ENCODE measurements at places on chromosomes 12 and 14.

- DNase-seq, result peak; percentile 15
These were observed 851 bp downstream of the HSP90B1 start for GRCh38 chr12:103930787-103931735.

DNA sequence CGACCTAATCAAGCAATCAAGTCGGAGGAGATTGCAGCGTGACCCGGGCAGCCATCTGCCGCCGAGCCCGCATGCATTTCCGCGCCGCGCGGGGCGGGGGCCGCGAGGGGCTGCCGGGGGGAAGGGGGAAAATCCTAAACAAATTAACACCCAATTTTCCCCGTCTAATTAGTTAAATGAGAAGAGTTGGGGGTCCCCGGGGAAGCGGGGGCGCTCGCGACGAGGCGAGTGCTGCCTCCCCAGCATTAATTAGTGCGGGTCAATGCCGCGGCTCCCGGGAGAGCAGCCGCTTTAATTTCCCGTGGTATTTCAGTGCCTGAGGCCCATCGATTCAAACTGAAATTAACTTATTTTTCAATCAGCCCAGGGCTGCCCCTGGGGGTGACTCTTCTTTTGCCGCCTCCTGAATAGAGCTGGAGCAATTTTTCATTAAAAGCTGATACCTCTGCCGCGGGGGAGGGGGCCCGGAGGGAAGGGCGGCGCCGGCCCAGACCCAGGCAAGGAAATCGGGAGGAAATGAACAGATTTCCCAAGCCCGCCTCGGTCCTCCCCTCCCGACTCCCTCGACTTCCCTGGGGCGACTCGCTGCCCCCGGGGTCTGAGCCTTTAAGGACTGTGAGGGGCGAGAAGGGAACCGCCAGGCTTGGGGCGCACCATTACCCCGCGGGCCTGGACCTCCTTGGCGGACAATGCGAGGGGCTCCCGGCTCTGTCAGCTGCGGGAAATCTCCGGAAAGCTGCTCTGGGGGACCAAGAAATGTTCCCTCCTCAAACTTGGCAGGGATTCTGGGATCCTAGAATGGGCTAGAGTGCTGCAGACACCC is 18.9 kb downstream of the VSX2 start:
- no peak for DNase-seq

DNA sequence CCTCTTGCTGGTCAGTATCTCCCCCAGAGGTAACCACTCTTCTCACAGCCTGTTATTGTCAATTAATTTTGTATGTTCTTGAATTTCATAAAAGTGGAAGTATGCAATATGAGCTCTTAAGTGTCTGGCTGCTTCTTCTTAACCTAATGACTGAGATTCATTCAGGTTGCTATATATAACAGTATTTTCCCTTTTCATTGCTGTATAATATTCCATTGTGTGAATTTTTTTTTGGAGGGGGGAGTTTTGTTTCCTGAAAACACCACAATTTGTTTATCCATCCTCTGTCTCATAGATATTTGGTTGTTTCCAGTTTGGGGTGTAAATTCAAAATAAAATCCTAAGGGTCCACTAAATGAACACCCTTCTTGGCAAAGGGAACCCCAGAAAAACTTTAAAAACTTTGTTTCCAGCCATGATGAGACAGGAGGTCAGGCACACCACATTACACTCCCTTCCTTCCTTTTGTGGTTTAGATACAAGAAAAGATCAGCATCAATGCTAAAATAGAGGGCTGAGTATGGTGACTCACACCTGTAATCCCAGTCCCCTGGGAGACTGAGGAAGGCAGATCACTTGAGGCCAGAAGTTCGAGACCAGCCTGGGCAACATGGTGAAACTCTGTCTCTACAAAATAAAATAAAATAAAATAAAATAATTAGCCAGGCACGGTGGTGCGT is 4.1 kb upstream of the DAO start:
- no peak for DNase-seq

DNA sequence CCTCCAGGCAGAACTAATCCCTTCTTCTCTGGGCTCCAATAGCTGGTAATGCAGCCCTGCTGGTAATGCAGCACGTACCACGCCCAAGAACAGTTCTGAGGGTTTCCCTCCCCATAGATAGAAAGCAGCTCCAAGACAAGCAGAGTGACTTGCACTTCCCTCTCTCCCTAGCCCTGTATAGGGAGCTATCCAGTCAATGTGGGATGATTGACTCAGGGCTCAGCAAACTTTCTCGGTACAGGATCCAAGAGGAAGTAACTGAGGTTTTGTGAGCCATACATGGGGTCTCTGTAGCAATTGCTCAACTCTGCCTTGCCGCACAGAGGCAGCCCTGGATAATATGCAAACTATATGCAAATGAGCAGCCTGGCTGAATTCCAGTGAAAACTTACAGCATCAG is 15.5 kb upstream of the FKBP4 start:
- DNase-seq, result no peak

DNA sequence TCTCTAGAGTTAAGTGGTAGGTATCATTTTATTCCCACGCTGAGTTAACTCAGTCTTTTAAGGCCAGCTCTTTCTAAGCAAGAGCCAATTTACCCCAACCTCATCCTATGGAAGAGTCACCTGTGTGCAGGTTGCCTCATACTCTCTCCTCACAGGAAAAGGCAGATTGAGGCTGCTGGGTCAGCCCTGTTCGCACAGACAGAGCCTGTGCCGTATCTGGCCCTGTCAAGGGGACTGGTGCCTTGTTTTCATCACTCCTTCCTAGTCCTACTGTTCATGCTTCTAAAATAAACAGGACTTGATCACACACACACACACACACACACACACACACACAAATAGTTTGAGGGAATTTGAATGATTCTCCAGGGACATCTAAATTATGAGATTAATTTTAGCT is 285.0 kb downstream of the SLC6A15 start:
- no peak for DNase-seq

GRCh38 chr14:70896317-70896716 is 10.9 kb upstream of the PCNX1 start:
- DNase-seq, result no peak

DNA sequence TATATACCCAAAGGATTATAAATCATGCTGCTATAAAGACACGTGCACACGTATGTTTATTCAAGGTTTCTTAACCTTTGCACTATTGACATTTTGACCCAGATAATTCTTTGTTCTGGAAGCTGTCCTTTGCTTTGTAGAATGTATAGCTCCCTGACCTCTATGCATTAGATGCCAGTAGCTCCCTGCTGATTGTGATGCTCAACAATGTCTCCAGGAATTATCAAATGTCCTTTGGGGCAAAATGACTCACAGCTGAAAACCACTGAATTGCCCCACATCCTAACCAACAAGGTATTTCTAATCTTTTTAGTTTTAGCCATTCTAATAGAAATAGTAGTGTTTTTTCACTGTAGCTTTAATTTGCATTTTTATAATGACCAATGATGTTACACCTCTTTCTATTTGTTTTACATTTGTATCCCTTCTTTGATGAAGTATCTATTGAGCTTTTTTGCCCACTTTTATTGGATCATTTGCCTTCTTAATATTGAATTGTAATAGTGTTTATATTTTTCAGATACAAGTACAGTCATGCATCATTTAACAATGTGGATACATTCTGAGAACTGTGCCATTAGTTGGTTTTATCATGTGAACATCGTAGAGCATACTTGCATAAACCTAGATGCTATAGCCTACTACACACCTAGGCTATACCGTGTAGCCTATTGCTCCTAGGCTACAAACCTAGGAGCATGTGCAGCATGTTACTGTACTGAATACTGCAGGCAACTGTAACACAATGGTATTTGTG is 10.4 kb upstream of the NOPCHAP1 start:
- DNase-seq, result no peak

- DNase-seq, result no peak
These were observed 19.1 kb downstream of the BBS10 start for GRCh38 chr12:76329159-76329558.

DNA sequence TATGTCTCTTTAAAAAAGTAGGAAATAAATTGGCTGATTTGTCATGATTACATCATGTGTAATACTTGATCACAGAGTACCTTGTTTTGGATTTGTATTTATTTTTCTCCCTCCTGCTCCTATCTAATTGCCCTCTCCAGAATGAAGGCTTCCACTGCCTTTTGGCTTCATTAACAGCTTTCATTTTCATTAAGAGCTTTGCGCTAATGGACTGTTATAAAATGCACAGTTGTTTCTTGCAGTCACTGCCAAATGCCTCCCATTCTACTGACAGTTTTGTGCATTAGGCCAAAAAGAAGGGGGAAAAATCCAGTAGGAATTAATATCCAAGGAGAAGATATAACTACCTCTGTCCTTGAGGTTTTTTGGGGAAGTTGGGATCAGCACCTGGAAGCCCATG is 159.2 kb downstream of the NRXN3 start:
- DNase-seq, result no peak

DNA sequence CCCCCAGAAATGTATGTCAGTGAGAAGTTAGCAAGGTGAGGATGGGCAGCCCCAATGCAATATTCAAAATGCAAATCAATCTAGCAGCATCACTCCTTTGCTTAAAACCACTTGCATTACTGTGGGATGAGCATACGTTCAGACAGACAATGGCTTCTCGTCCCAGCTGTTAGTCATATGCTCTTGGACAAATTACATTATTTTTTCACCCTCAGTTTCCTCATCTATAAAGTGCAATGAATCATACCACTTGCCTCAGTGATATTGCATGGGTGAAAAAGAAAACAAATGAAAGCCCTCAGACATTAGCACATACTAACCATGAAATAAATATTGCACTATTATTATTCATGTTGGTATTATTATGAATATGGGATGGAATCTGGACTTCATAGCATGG is 132.3 kb downstream of the C12orf75 start:
- no peak for DNase-seq

- no peak for DNase-seq
These were observed 208.6 kb downstream of the RASSF9 start for GRCh38 chr12:85627584-85627983.

DNA sequence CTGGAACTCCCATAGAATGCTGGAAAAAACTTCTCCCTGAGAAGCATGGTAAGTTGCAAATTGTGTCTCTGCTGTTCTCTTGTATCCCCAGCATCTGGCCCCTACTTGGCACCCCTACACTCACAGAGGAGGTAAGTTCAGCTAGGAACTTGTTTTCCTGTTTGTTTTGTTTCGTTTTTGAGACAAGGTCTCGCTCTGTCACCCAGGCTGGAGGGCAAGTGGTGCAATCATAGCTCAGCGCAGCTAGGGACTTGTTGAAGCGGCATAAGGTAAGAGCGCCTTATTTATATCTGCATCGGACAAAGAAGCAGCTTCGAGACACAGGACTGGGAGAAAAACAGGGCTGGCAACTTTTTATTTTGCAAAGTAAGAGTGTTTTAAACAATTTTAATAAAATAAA is 18.5 kb upstream of the ANO2 start:
- DNase-seq, result no peak

Data from activated T-cell treated with anti-CD3 and anti-CD28 coated beads for 4 hours (primary cell).